Amygdala (tissue), 56 donors: ENCODE measurements at places on chromosomes 4 and X.

DNA sequence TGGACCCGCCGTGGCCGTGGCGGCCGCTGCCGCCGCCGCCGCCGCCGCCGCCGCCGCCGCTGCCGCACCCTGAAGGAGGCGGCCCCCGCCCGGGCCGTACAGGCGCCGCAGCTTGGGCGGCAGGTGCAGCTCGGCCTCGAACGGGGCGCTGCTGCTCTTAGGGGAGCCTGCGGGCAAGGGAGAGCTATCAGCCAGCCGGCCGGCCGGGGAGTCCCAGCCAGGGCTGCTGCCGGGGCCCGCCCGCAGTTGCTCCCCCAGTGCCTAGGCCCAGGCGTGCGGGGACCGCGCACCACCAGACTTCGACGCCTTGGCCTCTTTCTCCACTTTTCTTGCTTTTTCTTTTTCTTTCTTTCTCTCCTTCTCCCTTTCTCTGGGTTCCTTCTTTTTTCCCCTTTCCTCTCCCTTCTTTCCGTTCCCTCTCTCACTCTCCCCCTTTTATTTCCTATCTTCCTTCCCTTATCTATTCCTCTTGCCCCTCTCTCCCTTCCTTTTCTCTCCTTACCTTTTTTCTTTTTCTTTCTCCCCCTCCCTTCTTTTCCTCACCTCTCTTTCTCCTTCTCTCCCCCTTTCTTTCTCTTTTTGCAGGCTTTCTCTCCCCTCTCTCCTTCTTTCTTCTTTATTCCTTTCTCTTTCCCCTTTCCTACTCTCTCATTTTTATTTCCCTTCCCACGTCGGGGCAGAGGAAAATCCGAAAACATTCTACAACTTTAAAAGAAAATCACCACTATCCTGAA lies 2.0 kb downstream of the ARX start:
- DNase-seq = no peak

DNA sequence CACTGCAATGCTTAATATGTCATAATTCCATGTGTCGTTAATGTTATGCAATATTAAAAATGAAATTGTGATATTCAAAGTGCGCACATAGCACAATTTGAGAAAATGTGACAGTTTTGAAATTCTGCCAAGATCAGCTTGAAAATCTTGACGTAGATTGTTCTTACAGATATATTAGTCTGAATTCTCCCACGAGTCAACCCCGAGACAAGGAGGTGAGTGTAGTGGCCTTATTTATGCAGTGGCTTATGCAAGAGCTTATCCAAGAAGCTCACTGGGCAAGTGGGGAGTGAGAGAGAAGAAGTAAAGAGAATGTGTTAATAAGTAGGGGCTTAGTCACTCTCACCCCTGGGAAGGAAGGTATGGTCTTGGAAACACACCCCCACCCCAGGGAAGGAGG lies 286.1 kb upstream of the STS start:
- no peak for DNase-seq

- DNase-seq = no peak
Observed at GRCh38 chr4:116358633-116359222, 726.6 kb downstream of the TRAM1L1 start.

GRCh38 chrX:38770152-38770551 lies 31.1 kb upstream of the MID1IP1 start:
- DNase-seq = no peak

DNA sequence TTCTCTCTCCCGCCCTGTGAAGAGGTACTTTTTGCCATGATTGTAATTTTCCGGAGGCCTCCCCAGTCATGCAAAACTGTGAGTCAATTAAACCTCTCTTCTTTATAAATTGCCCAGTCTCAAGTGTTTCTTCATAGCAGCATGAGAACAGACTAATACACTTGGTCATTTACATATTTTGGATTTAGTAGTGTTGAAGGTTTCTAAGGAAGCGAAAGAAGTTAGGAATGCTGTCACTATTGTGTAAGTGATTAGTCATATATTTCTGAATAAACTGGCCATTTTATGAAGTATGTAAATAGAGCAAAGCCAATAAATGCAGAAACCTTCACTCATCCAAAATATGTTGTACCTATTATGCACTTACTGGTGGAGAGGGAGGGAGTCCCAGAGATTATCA lies 34.4 kb upstream of the GK2 start:
- no peak for DNase-seq

DNA sequence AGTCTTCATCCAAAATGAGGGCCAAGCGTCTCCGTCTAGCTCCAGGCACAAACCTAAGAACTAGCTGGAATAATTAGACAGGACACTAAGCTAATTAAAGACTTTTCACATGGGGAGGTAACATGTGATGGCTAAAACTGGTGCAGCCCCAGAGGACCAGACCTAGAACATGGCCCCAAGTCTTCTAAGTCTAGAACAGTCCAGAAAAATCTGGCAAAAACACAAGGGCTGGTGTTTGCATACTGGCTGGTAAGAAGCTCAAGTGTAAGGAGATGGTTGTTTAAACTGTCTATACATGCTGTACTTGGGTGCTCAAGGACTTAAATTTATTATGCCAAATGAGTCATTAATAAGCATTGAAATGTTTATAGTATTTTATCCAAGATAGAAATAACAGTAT lies 10.0 kb downstream of the SH3KBP1 start:
- no peak for DNase-seq

DNA sequence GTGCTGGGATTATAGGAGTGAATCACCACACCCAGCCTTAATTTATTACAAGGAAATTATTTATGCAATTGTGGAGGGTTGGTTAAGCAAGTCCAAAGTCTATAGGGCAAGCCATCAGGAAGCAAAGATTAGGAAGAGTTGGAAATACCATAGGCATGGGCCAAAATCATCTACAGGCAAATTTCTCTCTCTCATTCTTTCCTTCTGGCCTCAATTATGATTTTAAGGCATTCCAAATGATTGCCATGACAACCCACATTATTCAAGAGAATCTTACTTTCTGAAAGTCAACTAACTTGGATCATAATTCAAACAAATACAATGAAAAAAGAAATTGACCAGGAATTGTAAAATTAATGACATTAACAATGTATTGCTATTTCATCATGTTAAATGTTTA lies 400.8 kb downstream of the GPM6A start:
- DNase-seq = no peak

- peak; percentile 9 for DNase-seq
Observed at GRCh38 chr4:60865273-60865672, 334.9 kb upstream of the ADGRL3 start.

DNA sequence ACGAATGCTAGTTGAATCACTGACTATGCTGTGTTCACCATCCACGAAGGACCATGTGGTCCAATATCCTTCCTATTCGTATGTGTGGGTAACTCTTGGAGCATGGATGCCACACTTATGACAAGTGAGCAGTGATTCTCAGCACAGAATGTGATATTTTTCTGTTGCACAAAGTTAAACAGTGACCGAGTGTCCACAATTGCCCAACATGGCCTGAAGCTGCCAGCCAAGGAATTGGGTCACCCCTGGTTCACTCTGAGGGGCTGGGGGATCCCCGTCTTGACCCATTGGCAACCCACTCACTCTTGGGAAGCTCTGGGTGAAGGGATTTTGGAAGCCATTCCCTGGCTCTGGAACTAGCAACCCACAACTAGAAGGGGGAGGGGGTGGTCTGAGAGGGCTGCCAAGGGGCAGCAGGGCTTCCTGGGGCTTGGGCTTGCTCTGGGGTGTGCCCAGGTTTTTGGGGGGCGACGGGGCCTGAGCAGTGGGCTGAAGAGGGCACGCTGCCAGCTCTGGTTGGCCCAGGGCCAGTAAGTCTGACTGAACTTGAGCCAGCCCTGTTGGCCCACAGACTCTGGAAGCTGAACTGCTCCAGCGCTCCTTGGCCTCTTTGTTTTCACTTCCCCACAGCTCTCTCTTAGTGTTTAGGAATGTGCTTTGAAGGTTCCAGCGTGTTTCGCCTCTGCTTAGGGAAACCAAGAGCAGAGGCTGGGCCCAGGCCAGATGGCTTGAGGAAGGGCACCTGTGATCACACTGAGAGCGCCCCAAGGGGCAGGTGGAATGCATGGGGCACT lies 43.1 kb upstream of the BCOR start:
- no peak for DNase-seq

- no peak for DNase-seq
Observed at GRCh38 chr4:159016593-159017024, 86.3 kb upstream of the RAPGEF2 start.

- DNase-seq = no peak
Observed at GRCh38 chrX:43108828-43109227, 330.9 kb upstream of the PPP1R2C start.

DNA sequence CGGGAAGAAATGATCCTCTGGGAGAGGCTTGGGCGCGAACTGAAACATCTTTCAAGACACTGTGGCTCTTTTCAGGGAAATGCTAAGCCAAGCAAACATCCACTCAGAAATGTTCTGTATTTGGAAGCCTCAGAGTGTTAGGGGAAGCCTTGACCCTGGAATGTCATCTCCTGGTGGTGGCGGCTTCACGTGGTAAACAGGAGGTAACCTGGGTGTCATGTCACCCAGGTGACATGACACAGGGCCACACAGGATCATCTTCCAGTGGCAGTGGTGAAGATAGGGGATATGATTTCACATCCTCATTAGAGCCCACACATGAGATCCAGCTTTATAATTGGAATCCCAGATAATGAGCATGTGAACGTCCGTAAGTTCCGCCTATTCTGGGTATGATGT lies 140.0 kb downstream of the TBL1X start:
- no peak for DNase-seq

GRCh38 chr4:72613959-72614358 lies 44.9 kb upstream of the ADAMTS3 start:
- no peak for DNase-seq

DNA sequence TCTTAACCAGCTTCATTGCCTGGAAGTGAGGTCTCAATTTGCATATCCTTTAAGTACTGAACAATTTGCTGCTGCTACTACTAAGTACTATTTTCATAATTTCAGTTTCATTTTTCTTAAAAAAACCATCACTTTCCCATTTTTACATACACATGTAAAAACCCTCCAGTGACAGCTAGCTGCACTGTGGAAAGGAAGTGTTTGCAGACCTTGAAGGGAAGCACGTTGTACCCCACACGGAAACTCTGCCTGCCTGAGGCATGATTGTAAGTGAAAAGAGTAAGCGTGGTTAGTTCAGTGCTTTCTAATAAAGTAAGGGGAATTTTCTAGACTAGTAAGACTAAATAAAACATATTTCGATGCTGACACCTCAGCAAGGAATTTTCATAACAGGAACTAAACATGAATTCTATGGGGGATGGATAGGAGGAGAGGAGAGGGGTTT lies 103.6 kb downstream of the RAPGEF2 start:
- DNase-seq = no peak

DNA sequence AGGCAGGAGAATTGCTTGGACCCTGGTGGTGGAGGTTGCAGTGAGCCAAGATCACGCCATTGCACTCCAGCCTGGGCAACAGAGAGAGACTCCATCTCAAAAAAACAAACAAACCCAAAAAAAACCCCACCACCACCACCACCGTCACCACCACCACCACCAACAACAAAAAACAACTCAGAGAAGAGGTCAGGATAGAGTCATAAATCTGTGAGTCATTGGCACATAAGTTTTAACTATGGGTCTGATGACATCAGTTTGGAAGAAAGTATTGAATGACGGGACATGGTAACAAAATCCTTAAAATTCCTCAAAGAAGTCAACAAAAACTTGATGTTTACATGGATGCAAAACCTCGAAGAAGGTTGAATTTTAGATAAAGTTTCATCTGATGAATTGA lies 288.0 kb upstream of the SFRP2 start:
- no peak for DNase-seq

- no peak for DNase-seq
Observed at GRCh38 chrX:23194885-23195554, 139.6 kb upstream of the PTCHD1 start.

DNA sequence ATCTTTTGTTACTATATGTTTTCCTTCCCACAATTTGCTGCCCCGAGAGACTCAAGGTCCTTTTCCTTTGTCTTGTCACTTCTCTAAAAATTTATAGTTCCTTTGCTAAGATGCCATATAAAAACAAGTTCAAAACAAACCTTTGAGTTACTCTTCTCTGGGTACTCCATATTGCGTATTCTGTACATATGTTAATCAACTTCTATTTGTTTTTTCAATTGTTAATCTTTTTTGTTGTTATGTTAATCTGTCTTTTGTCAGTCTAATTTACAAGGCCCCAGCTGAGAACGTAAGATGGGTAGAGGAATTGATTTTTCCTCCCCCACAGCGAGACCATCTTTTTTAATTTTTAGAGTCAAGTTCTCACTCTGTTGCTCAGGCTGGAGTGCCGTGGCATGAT lies 7.2 kb upstream of the PPEF2 start:
- no peak for DNase-seq

- DNase-seq = no peak
Observed at GRCh38 chr4:56786955-56787354, 34.5 kb downstream of the SPINK2 start.

- no peak for DNase-seq
Observed at GRCh38 chr4:3042226-3042625, 32.1 kb downstream of the HTT-AS start.

DNA sequence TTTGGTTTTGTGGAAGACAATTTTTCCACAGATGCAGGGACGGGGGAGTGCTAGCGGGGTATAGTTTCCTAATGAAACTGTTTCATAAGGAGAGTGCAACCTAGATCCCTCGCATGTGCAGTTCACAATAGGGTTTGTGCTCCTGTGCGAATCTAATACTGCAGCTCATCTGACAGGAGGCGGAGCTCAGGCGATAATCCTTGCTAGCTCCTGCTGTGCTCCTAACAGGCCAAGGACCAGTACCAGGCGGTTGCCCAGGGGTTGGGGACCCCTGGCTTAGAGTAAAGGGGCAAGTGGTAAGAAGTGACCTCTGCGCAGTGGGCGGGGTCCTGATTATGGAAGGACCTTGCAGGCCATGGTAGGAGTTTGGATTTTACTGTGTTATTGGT lies 3.8 kb downstream of the SCML1 start:
- no peak for DNase-seq

- DNase-seq = no peak
Observed at GRCh38 chr4:156950090-156950489, 21.5 kb downstream of the PDGFC start.

DNA sequence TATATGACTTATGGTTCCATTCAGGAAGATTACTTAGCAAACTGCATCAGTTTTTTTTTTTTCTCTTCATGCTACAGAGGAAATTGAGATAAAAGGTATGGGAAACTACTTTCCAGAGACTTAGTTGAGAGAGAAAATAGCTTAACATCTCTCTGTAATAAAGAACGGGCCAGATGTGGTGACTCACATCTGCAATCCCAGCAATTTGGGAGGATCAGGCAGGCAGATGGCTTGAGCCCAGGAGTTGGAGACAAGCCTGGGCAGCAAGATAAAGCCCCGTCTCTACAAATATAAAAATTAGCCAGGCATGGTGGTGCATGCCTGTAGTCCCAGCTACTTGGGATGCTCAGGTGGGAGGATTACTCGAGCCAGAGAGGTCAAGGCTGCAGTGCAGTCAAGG lies 271.2 kb upstream of the TENM3 start:
- no peak for DNase-seq

DNA sequence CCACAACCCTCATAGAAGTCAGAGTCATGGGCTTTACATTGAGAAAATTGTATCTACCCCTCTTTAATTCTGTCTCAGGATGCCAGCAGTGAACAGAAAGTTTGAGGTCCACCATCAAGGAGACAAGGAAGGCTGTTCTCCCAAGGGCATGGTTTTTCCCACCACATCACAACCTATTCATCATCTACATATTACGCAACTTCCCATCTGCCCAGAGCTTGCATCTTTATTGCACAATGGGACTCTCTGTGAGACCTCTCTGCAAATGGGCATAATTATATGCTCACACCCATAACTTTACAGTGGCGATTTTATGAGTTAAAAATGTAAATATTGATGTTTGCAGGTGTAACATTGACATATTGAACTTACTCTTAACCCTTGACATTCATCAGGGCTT lies 38.9 kb downstream of the PAGE2 start:
- no peak for DNase-seq

- no peak for DNase-seq
Observed at GRCh38 chrX:139106069-139106468, 394.6 kb upstream of the FGF13 start.
